IPS DF 19.7 (cell line): ENCODE measurements at places on chromosomes 7 and 10.
A peak's percentile ranks its signal among the peaks of the same experiment; 100 is the strongest.

GRCh38 chr7:3067193-3067592, 23.5 kb upstream of the CARD11 start:
- no peak for DNase-seq

DNA sequence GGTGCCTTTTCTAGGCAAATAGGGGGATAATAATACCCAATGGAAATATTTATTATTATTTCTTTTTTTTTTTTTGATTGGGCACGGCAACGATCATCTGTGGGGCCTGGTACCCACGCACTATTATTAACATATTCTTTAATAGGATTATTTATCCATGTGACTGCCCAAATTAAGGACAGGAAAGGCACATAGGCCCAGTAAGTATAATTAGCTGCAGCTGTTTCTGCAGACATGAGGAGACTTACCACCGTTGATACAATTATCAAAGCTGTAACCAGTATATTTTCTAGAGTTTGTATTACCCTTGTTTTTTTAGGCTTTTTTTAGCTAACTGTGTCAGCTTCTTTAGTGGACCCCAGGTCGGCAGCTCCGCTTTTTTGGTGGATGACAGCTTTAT, 25.2 kb upstream of the GUSB start:
- DNase-seq = no peak

DNA sequence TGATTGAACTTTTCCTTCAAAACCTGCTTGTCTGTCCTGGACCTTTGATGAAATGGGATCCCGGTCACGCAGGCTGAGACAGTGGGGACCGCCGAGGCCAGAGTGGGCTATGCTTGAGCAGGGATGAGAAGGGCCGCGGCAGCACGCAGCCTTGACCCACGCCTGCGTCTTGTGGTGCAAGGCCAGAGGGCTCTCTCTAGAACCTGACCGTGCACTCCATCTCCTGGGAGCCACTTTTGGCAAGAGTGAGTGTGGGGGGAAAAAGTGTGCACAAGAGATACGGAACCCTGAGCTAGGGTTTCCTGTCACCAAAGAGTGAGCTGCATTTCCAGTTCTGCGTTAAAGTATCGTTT, 42.4 kb downstream of the WIPI2 start:
- DNase-seq = no peak

- DNase-seq = no peak
Observed at GRCh38 chr10:97539523-97540200, 32.9 kb upstream of the ANKRD2 start.

DNA sequence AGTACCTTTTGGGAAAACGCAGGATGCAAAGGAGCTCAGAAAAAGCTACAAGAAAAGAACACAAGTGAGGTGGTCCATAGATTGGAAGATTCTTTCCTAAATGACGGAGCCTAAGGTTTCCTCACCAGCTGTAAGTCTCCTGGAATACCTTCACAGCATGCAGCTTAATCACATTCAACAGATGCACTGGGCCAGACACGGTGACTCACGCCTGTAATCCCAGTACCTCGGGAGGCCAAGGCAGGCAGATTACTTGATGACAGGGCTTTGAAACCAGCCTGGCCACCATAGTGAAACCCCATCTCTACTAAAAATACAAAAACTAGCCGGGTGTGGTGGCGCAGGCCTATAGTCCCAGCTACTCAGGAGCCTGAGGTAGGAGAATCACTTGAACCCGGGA, 228.7 kb downstream of the FRMD4A start:
- no peak for DNase-seq

DNA sequence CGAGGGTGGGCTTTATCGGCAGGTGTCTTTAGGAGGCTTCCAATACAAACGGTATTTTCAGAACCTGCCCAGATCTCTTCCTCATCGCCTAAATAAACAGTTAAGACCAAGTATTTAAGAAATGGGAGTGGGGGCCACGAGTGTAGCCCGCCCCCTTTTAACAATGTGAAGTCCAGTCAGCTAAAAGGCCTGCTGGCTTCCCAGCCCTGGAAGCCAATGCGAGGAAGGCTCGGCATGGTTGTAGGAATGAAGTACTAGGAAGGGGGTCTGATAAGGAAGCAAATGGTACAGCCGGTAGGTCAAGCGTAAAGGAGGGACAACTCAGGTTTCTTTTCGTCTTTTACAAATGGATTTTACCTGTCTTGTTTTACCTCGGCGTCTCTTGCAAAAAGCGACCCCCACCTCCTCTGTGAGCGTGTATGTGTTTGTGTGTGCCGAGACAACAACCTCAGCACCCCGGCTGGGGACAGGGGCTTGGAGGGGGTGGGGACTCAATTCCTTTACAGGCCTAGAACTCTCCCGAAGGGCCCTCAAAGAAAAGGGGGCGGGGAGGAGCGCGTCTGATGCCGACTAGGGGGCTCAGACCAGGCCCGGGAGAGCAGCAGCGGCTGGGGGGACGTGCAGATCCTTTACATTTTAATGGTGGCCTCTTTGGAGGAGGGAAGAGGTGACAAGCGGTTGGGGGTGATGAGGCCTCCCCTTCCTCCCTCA, 147.6 kb downstream of the GPR85 start:
- peak; percentile 9 for DNase-seq

GRCh38 chr10:10589540-10590303, 427.9 kb upstream of the CELF2 start:
- no peak for DNase-seq

DNA sequence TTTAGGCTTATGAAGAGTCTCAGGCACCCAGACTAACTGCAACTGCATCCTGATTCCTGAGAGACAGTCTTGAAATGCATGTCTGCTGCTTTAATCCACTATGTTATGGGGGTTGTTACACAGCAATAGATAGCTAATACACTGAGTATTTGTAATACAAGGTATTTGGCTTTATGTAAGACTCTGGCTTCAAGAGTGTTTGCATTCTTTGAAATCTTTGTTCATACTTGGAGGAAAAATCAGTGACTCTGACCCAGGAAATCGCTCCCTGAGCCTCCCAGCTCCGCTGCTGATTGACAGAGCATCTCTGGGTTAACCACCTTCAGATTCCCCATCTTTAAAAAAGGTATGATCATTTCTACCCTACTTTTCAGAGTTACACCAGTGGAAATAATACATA, 133.9 kb downstream of the MTPAP start:
- DNase-seq = no peak

GRCh38 chr7:19552576-19552975, 156.3 kb downstream of the POLR1F start:
- no peak for DNase-seq

DNA sequence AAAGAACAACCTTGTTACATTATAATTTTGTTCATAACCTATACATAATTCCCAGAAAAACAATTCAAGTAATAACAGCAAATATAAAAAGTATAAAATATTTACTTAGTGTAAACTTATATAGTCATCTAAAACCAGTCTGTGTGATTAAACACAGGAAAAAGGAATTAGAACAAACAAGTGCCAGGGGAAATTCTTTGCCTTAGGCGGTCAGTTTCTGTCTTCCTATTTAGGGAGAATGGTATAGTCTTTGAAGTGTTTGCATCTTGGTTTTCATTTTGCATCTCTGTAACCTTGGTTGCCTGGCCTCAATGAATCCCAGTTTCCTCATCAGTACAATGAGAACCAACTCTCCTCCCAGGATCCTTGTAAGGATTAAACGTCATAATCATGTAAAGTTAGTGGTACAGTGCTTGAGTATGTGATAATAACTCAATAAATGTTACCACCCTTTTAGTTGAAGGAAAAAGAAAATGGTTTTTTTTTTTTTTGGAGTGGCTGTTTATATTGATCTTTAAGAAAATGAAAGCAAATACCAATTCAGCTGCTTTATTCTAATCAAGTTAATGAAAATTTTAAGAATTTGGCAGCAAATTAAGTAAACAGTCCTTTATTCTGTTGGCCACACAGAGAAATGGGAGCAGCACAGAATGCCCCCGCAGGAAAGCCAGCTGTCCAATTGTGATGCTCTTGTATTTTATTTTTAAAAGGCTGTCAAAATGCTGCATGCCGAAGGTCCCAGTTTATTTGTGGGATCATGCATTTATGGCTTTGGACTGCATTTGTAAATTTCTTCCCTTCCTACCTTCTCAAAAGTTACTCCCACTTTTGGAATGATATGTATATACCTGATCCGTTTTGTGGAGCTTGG, 61.8 kb downstream of the SHH start:
- DNase-seq = no peak

- DNase-seq = no peak
Observed at GRCh38 chr10:64182671-64183070, 661.5 kb downstream of the REEP3 start.
